ENCODE measurements at places on chromosomes 4 and X. TPM values are rescaled to one million over a fixed set of nuclear protein-coding genes. Genes with fewer than 3 reads are reported as not detected.

DNA sequence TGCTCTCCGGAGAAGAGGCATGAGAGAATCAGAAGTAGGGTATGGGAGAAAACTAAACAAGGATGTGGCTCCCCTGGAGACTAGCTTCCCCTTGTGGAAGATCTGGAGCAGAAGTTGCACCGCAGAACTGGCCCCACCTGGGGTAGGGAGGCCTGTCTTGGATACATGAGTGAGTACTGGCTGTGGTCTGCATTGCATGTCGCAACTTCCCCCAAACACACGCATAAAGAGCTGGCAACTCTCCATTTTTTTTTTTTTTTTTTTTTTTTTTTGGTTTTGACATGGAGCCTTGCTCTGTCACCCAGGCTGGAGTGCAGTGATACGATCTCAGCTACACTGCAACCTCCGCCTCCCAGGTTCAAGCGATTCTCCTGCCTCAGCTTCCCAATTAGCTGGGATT lies 119.9 kb downstream of the EGF start:
- no peak for DNase-seq

PFKFB1 gene
- total RNA-seq: not detected

- no peak for DNase-seq
These were observed 17.0 kb downstream of the PDGFC start for GRCh38 chr4:156954587-156954986.

DNA sequence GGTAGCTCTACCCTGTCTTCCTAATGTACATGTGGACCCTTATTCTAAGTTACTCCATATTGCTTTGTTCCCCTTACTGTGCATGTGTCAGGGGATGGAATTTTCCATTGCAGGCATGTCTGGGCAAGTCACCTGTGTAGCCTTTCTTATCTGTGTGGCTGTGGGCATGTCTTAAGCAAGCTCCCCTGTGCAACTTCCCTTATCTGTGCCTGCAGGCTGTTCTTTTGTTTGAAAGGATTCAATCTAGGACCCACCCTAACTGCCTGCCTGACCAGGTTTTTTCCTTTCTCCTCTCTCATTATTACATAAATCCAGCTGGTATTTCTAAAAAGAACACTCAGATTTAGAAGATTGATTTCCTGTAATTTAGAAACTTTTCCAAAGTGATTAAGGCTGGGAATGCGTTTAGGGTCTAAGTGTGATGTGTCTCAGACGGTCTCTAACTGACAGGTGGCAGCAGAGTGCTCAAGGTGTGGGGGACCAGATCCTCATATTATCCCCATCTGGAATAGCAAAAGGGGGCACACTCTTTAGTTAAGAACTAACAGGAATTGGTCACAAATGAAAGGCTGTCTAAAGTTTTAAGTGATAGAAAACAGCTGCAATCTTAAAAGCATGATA lies 198.9 kb upstream of the PPP1R2C start:
- no peak for DNase-seq

DNA sequence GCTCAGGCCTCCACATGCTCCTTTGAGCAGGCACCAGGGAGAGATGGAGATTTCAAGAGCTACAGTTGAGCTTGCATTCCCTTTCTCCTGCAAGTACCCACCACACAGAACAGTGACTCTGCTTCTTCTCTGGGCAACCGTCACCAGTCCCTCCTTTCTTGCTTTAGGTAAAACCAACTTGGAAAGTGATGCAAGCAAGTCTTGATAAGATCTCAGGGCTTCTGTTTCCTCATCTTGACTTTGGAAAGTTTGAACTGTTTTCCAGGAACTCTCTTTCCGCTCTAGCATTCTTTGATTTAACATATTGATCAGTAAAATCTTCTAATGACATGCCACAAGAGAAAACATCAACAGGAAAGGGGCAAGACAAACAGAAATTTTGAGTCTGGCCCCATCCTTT lies 73.7 kb downstream of the USP46 start:
- no peak for DNase-seq
